ENCODE measurements at places on chromosomes 5 and 9.

DNA sequence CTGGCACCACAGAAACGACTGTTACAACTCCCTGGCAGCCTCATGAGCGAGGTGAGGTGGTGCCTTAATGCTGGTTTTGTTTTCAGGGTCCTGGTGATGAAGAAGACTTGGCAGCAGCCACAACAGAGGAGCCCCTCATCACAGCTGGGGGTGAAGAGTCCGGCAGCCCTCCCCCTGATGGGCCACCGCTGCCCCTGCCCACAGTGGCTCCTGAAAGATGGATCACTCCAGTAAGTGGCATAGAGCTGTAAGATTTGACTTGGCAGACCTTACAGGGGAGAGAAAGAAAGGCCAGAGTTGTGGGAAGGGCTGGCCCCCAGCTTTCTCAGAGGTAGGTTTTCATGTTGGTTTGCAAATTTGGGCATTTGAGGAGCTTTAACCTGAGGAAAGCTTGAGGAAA is 72.2 kb downstream of the COL15A1 start:
- DNase-seq = peak; percentile 77

- no peak for DNase-seq
These were observed 53.3 kb upstream of the SLIT3 start for GRCh38 chr5:169354263-169354662.

DNA sequence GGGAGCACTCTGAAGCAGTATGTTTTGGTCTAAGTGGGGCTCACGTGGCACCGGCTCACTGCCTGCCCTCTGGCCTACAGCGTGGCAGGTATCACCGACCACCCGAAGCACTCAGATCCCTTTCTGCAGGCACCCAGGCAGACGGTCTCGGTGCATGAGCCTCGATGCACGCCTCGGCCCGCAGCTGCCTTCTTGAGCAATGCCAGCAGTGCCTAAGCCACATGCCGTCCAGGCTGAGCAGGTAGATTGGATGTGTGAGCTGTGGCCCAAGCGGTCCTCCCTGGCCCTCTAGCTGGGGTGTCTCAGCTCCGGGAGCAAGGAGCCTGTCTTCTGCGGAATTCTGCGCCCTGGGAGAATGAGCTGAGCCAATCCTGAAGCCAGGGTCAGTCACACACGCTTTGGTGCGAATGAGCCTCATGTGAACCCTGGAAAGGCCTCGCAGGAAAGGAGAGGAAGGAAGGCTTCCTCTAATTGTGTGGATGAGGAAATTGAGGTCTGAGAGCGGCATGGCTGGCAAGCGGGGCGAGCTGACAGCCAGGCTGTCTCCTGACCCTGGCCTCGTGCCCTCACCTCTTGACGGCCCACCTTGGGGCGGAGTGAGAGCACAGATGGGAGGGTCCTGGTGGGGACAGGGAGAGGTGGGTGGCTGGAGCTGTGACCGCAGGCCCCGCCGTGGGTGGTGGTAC is 14.4 kb downstream of the RXRA start:
- DNase-seq = no peak

DNA sequence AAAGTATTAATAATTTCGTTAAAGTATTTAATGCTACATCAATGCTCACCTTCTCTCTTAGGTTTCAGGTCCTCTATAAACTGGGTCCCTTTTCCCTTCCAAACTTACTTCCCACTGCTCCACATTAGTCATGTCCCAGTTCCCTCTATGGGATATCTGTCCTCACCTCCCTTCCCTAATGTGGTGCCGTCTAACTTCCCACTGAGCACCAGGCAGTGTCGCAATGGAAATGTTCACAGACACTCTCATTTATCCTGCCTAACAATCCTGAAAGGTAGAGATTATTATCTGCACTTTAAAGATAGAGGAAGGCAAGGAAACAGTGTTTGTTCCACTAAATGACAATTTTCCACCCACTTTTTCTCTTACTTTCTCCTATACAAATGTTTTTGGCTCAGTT is 329.7 kb downstream of the CWC27 start:
- no peak for DNase-seq

GRCh38 chr9:16661816-16662215 is 208.7 kb downstream of the BNC2 start:
- no peak for DNase-seq

DNA sequence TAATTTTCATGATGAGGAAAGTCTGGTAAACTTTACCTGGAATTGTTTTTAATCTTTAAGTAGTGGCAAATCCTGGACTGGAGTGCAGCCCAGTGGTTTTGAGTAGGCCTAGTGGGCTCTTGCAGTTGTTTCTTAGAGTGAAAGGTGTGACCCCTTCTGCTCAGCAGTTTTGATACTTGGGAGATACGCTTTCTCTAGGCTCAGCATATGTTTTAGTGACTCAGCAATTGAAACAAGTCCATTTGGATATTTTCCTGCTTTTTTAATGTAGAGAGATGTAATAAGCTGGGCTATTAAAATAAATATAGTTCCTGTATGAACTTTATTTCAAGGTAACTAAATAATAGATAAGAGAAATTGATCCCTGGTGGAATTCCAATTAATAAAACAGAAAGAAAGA is 6.0 kb downstream of the POLR3G start:
- DNase-seq = no peak

GRCh38 chr9:109779711-109780452 is at the start of gene PALM2AKAP2:
PALM2AKAP2 (plus strand) TSS chr9:109780198; CDS start chr9:109780489, 291 bp downstream.
- no peak for DNase-seq

- DNase-seq = no peak
These were observed 8.8 kb downstream of the ATP10B start for GRCh38 chr5:160843240-160843639.

DNA sequence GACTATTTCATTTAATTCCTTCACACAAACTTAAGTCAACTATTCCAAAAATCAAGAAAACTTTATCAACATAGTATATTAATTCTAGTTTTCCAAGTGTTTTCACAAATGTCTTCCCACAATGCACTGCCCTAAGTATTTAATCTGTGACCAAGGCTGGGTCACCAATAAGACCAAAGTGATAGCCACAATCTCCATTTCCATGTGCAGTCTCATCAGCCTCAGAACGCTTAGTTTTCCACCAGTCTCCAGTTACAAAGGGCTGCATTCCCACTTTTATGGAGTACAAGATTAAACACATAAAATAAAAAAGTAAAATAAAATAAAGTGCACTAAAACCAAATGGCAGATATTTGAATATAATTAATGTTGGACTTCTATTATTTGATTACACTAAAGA is 371.6 kb upstream of the CCNH start:
- no peak for DNase-seq

DNA sequence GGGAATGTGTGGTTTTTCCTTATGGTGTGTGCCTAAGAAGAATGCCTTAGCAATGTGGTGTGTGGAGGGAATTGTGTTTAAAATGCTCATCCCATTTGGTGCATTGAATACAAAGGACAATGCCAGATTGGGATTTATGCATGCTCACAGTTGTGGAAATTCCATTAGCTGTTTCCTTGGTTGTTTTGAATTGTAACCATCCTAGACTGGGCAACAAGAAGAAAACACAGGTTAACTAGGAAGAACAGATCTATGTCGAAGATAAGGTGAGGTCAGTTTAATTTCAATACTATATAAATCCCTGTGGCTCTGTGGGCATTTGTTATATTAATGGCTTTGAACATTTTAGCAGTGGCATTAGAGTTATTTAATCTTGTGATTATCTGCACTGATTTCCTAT is 266.8 kb downstream of the MAT2B start:
- DNase-seq = no peak

GRCh38 chr5:108728566-108729241 is 19.0 kb upstream of the FER start:
- DNase-seq = no peak

GRCh38 chr5:33688066-33688465 is 203.7 kb downstream of the ADAMTS12 start:
- DNase-seq = no peak

DNA sequence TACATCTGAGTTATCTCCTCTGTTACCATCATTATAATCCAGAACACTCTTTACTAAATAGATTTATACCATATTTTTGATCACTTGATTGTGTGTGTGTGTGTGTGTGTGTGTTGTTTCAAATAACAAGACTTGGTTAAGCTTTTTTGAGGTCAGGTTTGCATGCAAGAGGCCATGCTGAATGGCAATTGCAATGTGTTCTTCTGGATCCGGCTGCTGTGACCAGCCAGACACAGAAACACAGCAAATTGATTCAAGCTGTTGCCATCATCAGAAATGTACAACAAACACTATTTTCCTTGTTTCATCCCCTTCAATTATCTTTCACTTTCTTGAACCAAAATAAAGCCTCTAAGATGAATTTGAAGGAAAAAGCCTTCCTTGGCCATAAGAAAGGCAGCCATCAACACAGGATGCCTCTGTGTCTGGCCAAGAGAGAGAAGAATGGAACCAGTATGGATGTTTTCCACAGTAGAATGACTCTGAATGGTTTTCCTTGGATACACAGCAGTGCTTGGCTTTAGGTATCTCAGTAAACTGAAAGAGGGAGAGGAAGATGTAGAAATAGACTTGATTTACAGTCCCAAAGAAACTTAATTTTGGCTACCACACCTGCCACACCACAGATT is 53.9 kb downstream of the DPYSL3 start:
- DNase-seq = no peak

DNA sequence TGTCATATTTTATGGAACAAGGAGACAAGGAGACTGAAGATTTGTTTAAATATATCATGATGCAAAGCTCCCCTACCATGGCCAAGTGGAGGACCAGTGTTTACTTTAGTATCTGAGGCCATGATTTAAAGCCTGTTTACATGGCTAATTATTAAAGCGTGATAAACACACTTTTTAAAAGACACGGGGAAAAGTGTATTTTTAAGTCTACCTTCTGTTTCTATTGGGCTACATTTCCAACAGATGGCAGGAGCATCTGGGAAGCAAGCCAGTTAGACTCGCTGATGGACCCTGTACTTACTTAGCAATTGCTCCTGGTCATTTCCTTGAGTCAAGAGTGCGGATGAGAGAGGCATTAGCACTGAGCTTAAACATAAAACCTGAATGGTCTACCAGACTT is 480.3 kb upstream of the SEMA6A start:
- DNase-seq = no peak

DNA sequence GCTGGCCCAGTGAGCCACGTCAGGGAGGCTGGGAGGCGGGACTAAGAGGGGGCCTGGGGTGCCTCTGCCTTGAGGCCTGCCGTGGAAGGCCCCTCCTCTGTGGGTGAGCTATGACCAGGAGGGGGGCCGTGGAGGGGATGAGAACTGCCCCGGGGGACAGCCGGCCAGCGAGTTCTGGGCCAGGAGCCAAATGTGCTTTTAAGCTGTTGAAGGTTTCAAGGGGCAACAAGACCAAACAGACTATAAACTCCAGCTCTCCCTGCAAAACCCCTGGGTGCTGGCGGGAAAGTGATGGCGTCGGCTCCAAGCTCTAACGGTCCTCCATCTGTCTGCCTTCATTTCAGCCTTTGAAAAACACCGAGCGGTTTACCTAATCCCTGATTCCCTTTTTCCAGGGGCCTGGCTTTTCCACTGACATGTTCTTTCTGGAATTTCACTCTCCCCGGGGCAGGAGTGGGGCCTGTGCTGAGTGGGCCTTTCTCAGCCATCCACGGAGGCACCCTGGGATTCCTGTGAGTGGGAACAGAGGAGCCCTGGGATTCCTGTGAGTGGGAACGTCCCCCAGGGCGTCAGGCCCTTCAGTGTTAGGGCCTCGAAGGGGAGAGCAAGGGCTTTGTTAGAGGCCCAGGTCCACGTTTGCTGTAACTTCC is 65.6 kb downstream of the COL5A1 start:
- DNase-seq = peak; percentile 97

DNA sequence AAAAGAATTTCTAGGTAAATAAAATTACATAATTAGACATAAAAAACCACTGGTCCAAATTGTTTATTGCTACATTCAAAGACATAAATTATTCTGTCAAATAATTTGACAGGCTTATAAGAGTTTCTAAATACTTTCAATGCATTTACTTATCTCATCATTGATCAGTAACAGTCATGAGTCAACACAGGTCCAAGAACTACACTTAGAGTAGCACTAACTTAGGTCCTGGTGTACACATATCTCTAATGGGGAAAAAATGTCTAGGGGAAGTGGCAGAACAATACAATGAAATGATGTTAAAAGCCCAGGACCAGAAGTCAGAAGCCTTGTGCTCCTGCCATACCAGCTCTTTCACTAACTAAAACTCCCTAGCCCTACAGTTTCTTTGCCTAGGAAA is 96.5 kb upstream of the SLCO6A1 start:
- no peak for DNase-seq

- DNase-seq = no peak
These were observed 91.6 kb downstream of the FBXW11 start for GRCh38 chr5:171914726-171915338.

GRCh38 chr5:1471997-1472963 is 27.0 kb upstream of the SLC6A3 start:
- no peak for DNase-seq

DNA sequence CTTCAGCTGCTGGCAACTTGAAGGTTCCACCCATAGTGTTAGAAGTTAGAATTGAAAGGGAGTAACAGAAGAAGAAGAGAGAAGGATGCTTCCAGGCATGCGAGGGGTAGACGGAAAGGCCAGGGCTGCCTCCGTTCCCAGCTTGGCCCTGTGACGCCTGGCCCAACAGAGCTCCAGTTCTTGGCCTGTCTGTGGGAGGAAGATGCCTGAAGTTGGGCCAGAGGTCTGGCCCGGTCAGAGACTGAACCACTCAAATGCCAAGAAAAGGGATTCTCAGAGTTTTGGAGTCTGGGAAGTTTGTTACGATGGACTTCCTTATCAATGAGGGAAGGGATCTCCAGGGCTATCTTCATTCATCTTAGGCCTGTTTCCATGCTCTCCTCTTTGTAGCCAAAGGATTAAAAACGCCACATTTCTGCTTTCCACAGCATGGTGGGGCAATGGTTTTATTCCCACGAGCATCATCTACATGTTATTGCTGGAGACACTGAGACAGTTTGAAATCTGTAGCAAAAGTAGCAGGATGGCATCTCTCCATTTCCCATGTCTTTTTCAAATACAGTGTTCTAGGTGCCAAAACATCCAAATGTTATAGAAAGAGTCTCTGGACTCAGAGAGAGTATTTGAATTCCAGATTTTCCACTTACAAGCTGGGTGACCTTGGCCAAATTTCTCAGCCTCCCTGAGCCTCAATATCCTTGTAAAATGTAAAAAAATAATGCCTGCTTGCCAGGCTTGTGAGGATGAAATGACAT is 65.4 kb upstream of the ANKRD55 start:
- DNase-seq = no peak

- no peak for DNase-seq
These were observed 2.4 kb downstream of the FUBP3 start for GRCh38 chr9:130581766-130582165.

DNA sequence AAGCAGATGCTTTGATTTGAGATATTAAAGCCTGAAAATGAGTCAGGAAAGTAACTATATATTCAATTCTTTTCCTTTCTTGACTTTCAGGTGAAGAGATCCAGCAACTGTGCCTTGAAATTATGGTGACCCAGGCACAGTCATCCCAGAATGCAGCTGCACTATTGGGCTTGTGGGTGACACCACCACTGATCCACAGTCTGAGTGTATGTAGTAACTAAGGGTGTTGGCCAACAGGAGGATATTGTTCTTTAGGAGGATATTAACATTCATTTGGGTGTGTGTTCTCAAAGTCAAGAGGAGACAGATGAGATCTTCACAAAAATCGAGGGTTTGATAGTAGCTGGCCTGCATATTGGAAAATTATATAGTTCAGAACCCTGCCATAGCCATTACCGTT is 53.2 kb downstream of the HACD4 start:
- DNase-seq = no peak

GRCh38 chr5:83118471-83118870 is 41.1 kb downstream of the XRCC4 start:
- no peak for DNase-seq

- no peak for DNase-seq
These were observed 68.4 kb upstream of the RARS1 start for GRCh38 chr5:168417731-168418429.

- DNase-seq = no peak
These were observed 118.2 kb upstream of the HMHB1 start for GRCh38 chr5:143693651-143694252.

- DNase-seq = no peak
These were observed 6.6 kb upstream of the TMEFF1 start for GRCh38 chr9:100466171-100466828.

Data from vagina (tissue), 2 donors.